Stimulated activated CD4-positive, alpha-beta T cell treated with anti-CD3 and anti-CD28 coated beads, Interleukin-15, amount 100 ng/mL, for 1 hour (primary cell): ENCODE measurements at places on chromosomes 2 and 18.

GRCh38 chr2:29013057-29013780 is 32.1 kb downstream of the TOGARAM2 start:
- DNase-seq: no peak

DNA sequence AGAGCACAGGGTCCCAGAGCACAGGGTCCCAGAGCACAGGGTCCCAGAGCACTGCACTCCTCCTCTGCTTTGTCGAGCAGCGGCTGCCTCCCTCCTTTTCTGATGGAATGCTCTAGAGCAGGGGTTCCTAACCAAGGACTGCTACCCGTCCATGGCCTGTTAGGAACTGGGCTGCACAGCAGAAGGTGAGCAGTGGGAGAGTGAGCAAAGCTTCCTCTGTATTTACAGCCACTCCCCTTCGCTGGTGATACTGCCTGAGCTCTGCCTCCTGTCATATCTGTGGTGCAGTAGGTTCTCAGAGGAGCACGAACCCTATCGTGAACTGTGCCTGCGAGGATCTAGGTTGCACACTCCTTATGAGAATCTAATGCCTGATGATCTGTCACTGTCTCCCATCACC is 33.1 kb upstream of the ADNP2 start:
- no peak for DNase-seq

GRCh38 chr18:32760391-32760790 is 12.4 kb downstream of the KLHL14 start:
- no peak for DNase-seq

GRCh38 chr2:219457784-219458369 is 23.2 kb downstream of the SPEG start:
- DNase-seq: no peak

- DNase-seq: no peak
Observed at GRCh38 chr18:35933982-35934381, 38.5 kb upstream of the RMP24 start.
